ENCODE measurements at places on chromosomes 2 and 18.
A peak's percentile ranks its signal among the peaks of the same experiment; 100 is the strongest.

GRCh38 chr2:227079726-227080125 is 84.3 kb downstream of the COL4A4 start:
- H3K4me3 ChIP-seq = no peak overlapping the region
- H3K36me3 ChIP-seq = no peaks in the 10 kb centered on the region
- H3K27me3 ChIP-seq = no peaks in the 10 kb centered on the region
- H3K27ac ChIP-seq = no peak overlapping the region
- DNase-seq = no peak

DNA sequence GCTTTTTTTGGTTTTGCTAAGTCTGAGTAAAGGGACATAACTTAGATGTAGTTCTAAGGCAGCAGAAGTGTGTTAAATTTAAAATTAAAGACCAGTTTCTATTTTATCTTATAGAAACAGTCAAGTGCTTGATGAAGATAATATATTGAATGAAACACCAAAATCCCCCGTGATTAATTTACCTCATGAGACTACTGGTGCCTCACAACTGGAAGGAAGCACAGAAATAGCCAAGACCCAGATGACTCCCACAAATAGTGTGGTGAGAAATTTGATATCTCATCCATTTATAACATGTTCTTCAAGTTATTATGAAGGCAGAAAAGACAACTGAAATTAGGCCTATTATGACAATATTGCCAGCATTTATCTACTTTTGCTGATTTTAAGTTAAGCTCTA is 45.6 kb downstream of the APLF start:
- no peaks in the 10 kb centered on the region for H3K4me1 ChIP-seq
- H3K4me3 ChIP-seq = no peak overlapping the region
- H3K36me3 ChIP-seq = no peaks in the 10 kb centered on the region
- no peak for DNase-seq
- no peak overlapping the region for H3K27ac ChIP-seq

- H3K27me3 ChIP-seq = no peaks in the 10 kb centered on the region
- DNase-seq = no peak
- peaks cover 9% of the 10 kb centered on the region for H3K4me1 ChIP-seq
- no peak overlapping the region for H3K27ac ChIP-seq
Observed at GRCh38 chr18:61755555-61755954, 137.3 kb downstream of the RNF152 start.

- H3K4me3 ChIP-seq = no peak overlapping the region
- no peak overlapping the region for H3K27ac ChIP-seq
- no peak for DNase-seq
- H3K4me1 ChIP-seq = peaks cover 34% of the 10 kb centered on the region
- H3K36me3 ChIP-seq = no peaks in the 10 kb centered on the region
Observed at GRCh38 chr2:235636546-235636945, 142.7 kb downstream of the AGAP1 start.

DNA sequence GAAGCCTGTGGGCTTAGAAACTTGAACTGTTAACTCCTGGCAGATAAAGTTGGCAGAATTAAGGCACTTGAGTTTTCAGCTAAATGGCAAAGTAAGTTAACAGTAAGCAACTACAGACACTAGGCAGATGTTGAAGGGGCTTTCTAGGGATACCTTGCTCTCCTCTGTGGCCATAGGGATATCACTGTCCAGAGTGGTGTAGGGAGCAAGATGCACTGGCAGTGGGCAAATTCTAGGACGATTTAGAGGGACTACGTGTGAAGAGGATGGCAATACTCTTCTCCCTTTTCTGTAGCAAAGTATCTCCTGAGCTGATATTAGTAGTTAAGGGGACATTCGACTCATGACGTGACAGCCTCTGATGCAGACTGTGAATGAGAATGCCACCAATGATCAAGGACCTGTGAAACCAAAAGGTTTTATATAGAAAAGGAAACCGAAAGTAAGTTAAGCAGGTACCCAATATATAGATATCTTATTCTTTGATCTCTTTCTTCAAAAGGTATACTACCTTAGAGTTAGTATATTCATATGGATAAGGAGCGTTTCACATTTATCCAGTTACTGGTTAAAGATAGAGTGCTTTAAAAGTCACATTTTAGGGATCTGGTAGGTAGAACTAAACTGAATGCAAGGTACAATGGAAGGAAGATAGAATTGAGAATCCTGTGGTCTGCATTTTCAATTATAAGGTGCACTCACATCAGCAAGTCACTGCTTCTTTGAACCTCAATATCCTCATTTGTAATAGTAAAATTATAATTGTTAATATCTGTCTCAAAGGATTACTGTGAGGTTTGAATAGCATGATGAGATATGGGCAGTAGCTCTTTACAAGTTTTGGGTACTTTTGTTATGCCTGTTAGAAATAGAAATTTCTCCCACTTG is 106.4 kb downstream of the KCNH7 start:
- no peak overlapping the region for H3K4me3 ChIP-seq
- no peaks in the 10 kb centered on the region for H3K27me3 ChIP-seq
- no peak overlapping the region for H3K27ac ChIP-seq
- no peaks in the 10 kb centered on the region for H3K4me1 ChIP-seq
- no peak for DNase-seq

DNA sequence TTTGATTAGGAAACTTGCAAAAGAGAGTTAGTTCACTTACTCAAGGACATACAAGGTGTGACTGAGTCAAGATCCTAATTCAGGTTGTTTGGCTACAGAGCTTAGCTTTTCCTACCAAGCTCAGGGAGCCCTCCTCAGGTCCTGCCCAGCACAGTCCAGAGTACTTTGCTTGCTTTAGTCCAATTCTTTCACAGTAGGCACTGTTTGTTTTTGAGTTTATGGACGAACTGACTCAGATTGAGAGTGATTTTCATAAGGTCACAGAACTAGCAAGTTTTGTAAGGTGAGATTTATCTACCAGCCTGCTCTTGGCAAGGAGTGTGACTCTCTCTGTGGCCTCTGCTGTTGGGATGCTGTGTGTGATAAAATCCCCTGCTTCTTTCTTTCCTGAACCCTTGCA is 310.5 kb downstream of the PTPRM start:
- H3K36me3 ChIP-seq = no peaks in the 10 kb centered on the region
- no peak for DNase-seq
- H3K27me3 ChIP-seq = no peaks in the 10 kb centered on the region
- peaks cover 27% of the 10 kb centered on the region for H3K4me1 ChIP-seq
- no peak overlapping the region for H3K4me3 ChIP-seq

GRCh38 chr18:73199151-73199550 is 331.4 kb upstream of the NETO1 start:
- H3K27ac ChIP-seq = no peak overlapping the region
- no peak overlapping the region for H3K4me3 ChIP-seq
- no peak for DNase-seq
- H3K27me3 ChIP-seq = no peaks in the 10 kb centered on the region
- no peaks in the 10 kb centered on the region for H3K36me3 ChIP-seq

DNA sequence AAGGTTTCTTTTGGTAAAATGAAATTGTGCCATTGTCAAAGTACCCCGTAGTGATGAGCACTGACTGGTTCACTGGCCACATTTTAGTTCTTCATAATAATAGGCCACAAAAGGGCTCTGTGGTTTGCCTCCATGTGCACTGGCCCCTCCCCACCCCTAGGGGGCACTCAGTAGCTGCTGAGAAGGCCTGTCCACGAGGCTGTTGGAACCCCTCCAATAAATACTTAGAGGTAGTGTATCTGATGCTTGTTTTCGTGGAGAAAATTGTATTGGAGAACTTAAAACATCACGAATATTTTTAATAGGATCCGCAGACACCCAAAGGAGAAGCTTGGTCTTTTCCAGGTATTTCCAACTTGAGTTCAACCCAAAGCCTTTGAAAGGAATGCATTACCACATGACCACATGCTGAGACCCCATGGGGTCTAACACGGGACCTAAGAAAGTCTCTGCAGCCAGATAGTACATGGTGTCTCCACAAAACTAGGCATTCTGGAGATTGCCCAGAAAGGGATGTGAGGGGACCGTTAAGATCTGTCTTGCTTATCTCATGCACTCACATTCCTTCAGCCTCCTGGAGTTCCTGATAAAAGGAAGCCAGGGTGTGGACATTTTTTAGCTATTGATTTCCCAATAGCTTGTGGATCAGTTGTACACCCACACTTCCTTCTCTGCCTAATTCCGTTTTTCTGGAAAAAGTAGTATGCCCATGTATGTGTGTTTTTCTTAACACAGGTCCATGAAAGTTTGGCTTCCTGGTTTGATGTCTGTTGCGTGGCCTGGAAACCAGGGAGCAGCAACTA is 28.5 kb upstream of the NOSTRIN start:
- H3K4me3 ChIP-seq = no peak overlapping the region
- H3K36me3 ChIP-seq = peaks cover 10% of the 10 kb centered on the region
- no peaks in the 10 kb centered on the region for H3K27me3 ChIP-seq
- DNase-seq = peak; percentile 48
- no peaks in the 10 kb centered on the region for H3K4me1 ChIP-seq
- H3K27ac ChIP-seq = no peak overlapping the region

- peak; percentile 94 for DNase-seq
- H3K27ac ChIP-seq = no peak overlapping the region
- peaks cover 45% of the 10 kb centered on the region for H3K4me1 ChIP-seq
- peaks cover 34% of the 10 kb centered on the region for H3K27me3 ChIP-seq
- peak overlapping the region; percentile 20 for H3K4me3 ChIP-seq
Observed at GRCh38 chr2:66507673-66508201, 72.8 kb downstream of the MEIS1 start.

DNA sequence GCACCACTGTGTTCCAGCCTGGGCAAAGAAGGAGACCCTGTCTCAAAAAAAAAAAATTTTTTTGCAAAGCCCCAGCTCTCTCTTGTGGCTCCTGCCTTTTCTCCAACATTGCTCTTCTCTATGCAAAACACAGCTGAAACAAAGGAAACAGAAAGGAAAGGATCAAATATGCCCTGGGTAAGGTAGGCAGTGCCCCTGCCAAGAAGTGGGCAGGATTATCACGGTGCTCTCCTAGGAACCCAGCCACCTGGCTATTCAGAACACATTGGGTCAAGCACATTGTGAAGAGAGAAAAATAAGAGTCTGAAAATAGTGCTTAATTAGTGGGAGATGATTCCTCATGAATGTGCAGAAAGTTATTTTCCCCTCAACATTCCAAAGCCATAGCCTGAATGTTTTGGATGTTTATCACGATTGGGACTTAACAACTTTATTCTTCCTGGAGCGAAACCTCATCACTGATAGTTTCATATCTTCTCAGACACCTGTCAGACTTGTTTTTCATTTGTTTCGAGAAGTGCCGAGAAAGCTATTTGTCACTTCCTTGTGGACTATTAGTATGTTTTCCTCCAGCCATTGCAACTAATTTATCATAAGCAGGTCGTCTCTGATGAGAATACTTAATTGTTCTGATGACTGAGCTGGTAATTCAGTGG is 42.7 kb upstream of the RPL31 start:
- no peaks in the 10 kb centered on the region for H3K4me1 ChIP-seq
- no peak for DNase-seq
- H3K27ac ChIP-seq = no peak overlapping the region
- no peaks in the 10 kb centered on the region for H3K36me3 ChIP-seq

All from neural progenitor cell (in vitro differentiated cells).